ENCODE measurements at places on chromosomes 3 and 15.
A peak's percentile ranks its signal among the peaks of the same experiment; 100 is the strongest.

DNA sequence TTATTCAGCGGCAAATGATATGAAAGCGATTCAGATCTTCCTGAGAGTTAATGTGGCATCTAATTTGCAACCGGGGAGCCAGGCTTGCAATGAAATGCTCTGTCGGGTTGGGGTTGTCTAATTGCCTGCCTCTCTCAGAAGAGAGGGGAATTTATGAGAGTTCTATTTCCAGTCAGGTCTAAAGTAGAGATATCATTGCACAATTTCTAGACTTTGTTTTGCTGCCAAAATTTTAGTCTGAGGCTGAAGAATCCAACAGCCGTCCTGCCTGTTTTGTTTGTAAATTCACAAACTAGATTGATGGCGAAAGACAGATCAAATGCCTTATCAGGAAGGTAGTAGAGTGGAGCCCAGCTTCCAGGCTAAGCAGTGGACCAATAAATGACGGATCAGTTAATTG is 610 bp downstream of the LIPC start:
- DNase-seq: peak; percentile 17

GRCh38 chr3:22013641-22014040 is 262.6 kb upstream of the ZNF385D start:
- no peak for DNase-seq

DNA sequence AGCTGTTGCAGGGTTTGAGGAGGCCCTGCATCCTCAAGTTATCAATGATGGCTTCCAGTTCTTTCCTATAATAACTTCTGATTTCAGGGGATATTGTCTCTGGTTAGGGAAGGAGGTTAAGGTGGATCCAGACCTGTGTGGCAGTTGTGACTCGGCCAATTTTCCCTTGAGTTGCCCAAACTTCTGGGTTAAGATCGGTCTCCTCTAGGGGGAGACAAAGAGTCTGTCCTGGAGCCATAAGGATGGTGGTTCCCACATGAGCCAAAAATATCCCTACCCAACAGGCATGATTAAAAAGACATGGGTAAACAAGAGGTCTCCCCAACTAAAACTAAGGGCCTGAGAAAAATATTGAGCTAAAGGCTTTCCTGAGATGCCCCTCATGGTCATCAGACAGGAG is 227.5 kb upstream of the MDFIC2 start:
- no peak for DNase-seq

DNA sequence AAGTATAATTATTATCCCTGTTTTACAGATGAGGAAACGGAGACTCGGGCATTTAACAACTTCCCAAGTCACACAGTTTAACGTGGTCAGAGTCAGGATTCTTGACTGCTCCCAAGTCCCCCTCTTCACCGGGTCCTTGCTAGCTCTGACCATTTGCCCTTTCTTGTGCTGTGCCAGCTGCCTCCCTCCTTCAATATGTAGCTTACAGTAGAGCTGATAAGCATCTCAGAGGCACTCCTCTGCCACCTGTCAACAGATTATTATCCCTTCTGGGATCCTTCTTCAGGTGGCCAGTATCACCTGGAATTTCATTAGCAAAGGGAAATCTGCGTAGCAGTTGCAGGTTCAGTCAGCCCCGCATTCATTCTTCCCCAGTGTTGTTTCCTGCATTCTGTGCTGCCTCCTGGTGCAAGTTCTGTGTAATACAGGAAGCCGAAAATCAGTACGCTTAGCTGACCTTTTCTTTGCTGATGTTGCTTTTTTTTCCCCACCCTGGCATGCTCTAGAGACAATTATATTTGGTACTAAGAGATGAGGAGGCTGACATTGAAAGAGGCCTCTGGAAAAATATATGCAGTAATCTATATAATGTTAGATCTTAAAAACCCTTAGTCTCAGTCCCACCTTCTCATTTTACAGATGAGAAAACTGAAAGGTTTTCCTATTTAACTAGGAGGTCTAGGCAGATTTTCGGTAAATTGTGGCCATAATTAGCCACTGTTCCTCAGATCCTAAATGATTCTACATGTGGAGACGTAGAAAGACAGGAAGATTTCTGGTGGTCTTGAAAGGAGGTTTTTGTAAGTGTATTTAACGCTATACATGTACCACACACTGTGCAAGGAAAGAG is 24.8 kb downstream of the TMOD2 start:
- peak; percentile 72 for DNase-seq

- no peak for DNase-seq
Observed at GRCh38 chr3:26915208-26915607, 292.6 kb downstream of the LRRC3B start.
